ENCODE measurements at places on chromosomes 6 and 20.

DNA sequence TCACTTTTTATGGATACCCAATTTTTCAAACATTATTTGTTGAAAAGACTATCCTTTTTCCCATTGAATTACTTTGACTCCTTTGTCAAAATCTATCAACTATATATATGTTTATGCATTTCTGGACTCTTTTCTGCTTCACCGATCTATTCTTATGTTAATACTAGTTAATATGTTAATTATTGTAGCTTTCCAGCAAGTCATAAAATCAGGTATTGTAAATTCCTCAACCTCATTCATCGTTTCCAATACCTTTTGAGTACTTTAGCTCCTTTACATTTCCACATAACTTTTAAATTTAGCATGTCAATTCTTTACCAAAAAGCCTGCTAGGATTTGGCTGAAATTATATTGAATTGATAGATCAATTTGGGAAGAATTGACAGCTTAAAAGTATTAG is 407.3 kb downstream of the ARHGAP18 start:
- DNase-seq, result no peak

- DNase-seq, result no peak
Observed at GRCh38 chr6:30361661-30362060, 16.7 kb downstream of the RPP21 start.

DNA sequence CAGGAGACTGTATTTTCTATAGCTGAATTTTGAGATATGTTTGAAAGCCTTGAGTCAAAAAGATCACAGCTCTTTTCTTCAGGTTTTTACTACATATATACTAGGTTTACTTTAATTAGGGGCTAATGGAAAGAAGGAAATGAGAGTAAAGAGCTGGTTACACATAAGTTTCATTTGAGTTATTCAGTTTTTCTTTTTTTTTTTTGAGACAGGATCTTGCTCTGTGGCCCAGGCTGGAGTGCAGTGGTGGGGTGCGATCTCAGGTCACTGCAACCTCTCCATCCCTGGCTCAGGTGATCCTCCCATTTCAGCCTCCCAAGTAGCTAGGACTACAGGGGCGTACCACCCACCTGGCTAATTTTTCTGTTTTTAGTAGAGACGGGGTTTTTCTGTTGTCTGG is 4.8 kb downstream of the ARFGEF2 start:
- DNase-seq, result no peak

GRCh38 chr6:148212366-148212765 is 130.3 kb upstream of the SASH1 start:
- no peak for DNase-seq

DNA sequence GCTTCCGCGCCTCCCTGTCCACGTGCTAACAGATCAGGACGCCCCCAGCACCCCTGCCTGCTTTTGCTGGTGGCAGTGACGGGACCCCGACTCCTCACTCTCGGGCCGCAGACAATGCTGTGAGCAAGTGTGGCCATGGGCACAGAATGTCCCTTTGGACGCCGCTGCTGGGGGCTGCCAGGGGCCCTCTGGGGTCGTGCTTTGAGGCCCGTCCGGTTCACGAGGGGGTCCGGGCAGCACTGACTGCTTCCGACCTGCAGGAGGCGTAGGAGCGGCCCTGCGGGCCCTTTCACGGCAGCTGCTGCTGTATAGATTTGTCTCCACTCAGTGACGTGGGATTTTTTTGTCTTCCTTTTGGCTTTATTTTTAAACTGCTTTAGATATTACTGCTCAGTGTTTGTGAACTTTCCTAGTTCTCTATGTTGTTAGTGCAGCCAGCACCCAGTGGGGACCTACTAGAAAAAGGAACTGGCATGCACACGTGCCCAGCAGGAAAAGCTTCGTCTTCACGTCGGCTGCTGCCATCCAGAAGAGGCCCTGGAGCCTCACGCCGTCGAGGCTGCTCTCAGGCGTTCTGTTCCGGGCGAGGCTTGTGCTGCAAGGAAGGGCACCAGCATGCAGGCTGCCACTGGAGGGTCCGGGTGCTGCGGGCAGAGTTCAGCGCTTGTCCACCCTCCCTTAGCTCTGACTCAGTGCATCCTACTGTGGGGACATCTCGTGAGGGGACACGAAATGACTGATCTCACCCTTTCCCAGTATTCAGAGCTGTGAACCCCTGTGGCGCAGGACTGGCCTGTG is 21.7 kb downstream of the UCKL1 start:
- no peak for DNase-seq

DNA sequence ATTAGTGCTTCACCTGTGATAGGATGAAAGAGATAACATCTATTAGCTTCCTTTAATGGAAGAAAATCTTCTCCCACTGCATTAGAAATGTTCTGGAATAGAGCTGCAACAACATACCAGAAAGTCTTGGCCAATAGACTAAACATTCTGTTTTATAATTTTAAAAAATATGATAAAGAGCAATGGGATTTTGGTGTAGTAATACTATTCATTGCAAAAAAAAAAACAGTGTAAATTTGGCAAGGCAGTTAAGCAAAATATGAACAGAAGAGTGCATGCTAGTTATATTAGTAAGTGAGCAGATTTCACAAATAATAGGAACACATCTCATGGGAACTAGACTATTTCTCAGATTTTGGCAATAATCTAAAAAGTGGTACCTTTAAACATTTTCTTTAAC is 43.3 kb downstream of the SOX4 start:
- no peak for DNase-seq

DNA sequence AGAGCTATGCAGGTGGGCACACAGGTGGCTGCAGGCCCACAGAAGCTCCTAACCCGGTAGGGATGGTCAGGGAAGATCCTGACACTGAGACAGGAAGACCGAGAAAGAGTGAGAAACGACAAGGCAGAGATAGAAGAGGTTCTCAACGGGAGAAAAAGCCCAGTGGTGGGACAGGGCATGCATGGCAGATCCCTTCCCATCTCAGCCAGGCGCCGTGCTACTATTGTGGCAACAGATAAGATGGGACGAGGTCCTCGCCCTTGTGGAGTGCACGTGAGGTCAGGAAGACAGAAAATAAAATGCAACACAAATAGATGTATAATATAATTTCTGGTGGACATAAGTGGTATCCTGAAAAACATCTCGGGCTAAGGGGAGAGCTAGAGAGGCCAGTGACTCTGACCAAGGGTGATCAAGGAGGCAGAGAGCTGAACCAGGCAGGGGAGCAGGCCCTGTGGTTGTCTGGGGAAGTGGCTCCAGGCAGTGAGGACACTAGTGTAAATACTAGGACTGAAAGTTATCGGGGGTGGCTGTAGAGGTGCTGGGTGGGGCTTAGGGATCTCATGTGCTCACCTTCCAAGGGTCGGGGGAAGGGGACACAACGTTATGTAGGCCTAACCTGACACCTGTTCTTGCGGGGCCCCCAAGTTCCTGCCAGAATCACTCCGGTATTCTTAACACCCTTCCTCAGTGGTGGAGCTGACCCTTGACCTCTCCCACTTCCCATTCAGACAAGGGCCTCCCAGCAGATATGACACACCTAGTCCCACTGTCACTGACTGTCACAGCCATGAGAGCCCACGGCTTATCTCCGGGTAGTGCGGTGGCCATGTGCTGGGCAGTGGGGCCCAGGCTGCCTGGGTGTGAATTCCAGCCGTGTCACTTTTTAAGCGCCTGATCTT is 1.0 kb downstream of the SRXN1 start:
- DNase-seq, result no peak

GRCh38 chr6:123808556-123808955 is 4.9 kb downstream of the NKAIN2 start:
- DNase-seq, result no peak

DNA sequence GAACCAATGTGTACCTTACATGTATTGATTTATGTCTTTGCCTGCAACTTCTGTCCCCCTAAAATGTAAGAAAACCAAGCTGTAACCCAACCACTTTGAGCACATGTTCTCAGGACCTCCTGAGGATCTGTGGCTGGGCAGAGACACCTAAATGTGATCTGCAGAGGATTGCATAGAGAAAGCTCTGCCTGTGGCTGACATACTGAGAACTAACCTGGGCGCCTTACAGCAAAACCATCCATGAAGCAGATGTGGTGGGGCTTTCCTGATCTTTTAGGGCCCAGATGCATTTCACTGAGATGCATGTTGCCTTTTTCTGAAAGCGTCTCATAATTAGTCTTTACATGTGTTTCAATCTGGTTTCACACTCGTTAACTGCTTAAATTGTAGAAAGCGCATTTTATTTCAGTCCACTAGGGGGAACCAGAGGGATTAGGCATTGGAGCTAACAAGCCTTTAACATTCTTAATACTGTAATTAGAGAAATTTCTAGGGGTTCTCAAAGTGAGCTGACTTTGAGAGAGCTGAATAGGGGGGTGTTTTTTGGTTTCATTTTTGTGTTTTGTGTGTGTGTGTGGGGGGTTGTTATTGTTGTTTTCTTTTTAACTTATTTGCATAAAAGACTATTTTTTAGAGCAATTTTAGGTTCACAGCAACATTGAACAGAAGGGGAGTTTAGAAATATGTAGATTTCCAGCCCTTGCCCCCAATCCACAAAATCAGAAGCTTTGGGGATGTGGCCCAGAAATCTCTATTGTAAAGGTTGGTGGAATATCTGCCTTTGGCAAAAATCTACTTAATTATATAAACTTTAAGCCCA is 50.9 kb upstream of the FAM184A start:
- peak; percentile 62 for DNase-seq

DNA sequence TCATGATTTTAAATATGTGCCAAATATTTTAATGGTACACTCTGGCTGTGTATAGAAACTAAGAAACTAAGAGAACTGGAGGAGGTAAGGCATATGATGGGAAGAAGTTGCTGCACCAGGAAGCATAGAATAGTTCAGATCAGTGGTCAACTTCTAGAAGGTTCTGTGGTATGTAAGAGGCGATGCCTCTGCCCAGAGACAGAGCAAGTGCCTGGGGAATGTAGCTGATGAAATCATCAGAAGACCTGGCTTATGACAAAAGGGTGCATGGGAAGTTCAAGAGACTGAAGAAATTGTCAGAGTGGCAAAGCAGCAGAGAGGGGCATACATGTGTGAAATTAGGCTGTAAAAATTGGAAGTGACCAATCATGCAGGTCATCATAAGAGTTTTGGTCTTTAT is 580.8 kb downstream of the BMP2 start:
- DNase-seq, result no peak

- no peak for DNase-seq
Observed at GRCh38 chr6:43869079-43869710, 99.2 kb downstream of the VEGFA start.

- DNase-seq, result no peak
Observed at GRCh38 chr20:23654000-23654399, 16.2 kb upstream of the CST3 start.

DNA sequence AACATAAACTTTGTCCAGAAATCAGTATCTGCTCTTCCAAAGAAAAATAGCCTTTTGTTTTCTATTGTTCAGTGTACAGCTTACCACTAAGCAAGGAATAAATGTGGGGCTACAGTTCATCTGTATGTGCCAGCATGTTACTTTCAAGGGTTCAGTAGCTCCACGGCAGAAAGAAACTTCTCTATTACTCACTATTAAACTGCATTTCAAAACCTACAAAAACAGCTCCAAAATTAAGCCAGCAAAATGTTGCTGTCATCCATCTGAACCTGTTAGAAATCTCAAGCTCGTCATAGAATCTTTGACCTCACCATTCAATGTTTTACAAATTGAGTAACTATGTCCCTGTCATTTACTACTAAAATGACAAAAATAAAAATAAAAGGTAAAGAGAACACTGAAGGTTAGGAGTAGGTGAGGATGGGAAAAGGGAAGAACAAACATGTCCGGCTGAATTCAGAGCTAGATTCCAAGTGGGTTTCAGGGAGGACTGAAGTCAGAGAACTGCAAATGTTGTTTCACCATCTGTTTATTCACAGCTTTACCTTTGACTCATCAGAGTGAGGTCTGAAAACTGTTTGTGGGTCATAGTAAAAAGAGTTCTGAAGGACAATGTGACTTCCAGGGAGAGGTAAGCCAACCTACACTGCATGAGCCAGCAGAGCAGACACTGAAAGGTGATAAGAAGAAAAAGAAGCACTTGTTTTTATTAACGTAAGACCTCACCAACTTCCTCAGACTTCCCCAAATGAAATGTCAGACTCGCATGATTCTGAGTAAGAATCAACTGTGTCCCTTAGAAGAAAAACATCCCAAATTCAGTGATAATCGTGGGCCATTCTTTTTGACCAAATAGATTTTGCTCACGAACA is 62.0 kb downstream of the ATXN1 start:
- DNase-seq, result no peak

GRCh38 chr6:22884456-22884855 is 315.1 kb downstream of the HDGFL1 start:
- DNase-seq, result no peak

DNA sequence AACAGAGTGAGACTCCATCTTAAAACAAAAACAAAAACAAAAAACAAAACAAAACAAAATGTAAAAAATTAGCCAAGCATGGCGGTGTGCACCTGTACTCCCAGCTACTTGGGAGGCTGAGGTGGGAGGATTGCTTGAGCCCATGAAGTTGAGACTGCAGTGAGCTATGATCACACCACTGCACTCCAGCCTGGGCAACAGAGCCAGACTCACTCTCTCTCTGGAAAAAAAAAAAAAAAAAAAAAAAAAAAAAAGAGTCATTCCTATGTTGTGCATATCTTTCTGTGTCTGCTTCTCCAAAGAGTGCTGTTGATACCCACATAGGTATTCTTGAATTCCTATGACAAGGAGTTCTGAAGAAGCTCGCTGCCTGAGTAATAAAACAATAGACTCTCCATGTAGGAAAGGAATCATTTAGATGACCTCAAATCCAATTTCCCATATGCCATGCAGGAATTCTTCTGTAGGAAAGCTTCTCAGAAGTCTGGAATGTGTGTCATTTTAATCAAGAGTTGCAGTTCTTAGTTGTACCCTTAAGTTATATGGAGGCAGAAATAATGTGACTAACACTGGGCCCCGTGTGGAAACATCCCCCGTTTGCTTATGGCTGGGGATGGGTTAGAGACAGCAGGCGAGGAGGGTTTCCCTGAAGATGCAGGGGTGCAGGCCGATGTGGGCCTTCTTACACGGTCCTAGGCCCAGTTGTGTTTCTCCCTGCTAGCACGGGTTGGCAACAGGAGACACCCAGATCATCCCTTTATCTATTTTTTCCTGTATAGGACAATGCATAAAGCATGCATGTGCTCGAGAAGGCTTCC is 79.4 kb downstream of the ZDHHC14 start:
- no peak for DNase-seq

DNA sequence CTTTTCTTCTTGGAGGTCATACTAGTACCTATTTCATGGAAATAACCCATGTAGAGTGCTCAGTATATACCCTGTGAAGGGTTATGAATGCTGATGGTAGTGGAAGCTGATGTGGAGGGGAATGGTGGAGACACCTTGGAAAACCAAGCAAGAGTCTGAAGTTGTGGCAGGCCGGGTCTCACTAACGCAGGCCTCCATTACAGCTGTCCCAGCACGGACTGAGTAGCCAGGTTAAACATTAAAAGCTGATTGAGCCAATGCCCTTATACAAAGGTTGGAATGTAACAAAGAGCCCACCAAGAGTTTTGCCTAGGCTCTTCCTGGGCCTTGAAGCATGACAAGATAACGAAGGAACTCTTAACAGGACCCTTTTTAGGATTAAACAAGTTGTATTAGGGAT is 2.1 kb upstream of the PCMTD2 start:
- DNase-seq, result no peak

GRCh38 chr6:165545806-165546205 is 117.2 kb downstream of the PDE10A start:
- DNase-seq, result no peak

All from amniotic stem cell (primary cell).